ENCODE measurements at places on chromosomes 7 and 10.
A peak's percentile ranks its signal among the peaks of the same experiment; 100 is the strongest.

GRCh38 chr10:84360637-84361365 is 32.4 kb downstream of the CCSER2 start:
- no peak for DNase-seq

DNA sequence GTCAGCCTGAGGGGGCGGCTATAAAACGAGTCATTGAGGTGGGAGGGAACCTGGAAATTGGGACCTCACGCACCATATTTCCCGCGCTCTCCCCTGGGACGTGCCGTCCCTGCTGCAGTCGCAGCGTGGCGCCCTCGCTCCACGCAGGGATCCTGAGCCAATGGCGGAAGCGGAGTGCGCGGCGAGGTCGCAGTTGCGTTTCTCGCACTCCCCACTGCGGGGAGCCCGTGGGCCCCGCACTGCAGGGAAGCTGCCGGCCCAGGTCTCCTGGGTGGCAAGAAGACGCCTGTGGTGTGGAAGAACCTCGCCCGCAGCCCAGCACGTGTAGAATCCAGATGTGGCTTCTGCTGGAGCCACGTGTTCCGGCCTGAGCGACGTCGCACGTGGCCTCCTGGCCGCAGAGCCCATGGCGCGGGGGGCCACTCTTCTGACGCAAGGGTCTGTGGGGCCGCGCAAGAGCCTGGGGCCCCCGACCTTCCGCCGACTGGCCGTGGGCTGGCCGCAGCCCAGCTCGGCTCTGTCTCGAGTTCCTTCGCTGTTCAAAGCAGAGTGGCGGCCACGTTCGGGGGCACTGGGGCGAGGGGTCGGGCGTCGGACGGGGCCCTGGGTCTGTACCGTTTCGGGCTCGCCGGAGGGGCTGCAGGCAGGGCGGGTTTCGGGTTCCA is 26.4 kb downstream of the HIF1AN start:
- peak; percentile 86 for DNase-seq

DNA sequence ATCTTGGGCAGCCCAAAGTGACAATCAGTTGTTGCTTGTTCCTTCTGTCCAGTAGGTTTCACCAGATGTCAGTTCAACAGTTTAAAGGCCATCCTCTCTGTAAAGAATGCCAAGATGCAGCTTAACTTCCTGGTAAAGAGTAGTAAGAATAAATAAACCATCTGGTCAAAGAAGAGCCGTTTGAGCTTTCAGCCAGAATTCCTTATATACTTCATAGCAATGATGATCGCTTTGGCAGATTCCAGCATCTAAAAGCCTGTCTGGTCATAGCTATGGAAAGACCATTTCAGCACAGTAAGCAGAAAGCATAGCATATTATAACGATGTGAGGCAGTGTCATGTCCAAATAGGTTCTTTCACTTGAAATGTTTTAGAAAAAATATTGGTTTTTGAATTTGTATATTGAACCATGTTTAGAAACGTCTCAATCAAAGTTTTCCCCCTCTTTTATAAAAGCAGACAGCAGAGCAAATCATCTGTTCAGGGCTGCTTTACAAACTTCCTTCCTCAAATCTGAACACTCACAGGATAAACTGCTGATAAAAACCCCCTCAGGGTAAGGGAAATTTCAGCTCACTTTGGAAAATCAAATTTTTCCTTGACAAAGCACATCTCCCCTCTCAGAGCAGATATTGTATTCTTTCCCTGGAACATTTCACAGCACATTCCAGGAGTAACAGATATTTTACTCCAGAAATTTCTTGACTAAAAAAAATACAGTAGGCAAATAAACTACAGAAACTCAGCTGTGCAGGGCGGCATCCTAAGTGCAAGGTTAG is 184.1 kb downstream of the NOC3L start:
- no peak for DNase-seq

DNA sequence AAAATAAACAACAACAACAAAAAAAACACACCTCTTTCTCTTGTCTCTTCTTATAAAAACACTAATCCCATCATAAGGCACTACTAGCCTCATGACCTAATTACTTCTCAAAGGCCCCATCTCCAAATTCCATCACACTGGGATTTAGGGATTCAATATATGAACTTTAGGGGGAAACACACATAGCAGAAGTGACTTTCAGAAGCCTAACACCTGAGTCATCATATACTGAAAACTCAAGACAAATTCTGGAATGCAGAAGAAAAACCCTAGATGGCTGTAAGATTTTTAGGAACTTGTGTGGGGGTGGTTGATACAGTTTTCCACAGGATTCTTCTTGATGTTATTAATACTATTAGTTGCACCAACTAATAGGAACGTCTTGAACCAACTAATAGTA is 33.7 kb upstream of the CSTF2T start:
- DNase-seq = no peak

DNA sequence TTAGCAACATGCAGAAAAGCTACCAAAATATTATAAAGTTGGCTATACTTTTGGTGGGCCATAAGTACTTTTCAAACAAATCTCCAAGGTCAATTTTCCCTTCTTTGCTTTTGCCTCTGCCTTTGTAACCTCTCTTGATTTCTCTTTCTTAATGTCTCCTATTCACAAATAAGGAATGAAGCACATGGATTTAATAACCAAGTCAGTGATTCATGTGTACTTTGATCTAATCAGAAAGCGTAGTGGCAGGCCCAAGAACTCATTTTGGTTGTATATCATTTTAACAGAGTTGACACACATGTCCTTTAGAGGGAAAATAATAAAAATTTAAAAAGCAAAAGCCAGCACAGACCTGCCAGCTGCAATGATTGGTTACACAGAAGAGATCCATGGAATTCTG is 93.7 kb downstream of the FZD1 start:
- no peak for DNase-seq

- DNase-seq = peak; percentile 20
Observed at GRCh38 chr7:152395112-152395511, 40.7 kb downstream of the KMT2C start.

GRCh38 chr10:1360558-1361164 is 304.5 kb downstream of the WDR37 start:
- no peak for DNase-seq

DNA sequence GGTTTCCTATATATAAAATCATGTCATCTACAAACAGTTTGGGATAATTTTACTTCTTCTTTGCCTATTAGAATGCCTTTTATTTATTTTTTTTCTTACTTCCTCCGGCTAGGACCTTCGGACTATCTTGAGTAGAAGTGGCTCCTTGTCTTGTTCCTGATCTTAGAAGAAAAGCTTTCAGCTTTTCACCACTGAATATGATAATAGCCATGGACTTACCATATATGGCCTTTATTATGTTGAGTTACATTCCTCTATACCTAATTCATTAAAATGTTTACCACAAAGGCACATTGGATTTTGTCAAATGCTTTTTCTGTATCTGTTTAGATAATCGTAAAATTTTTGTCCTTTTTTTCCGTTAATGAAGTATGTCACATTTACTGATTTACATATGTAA is 395.7 kb downstream of the NXPH1 start:
- no peak for DNase-seq

DNA sequence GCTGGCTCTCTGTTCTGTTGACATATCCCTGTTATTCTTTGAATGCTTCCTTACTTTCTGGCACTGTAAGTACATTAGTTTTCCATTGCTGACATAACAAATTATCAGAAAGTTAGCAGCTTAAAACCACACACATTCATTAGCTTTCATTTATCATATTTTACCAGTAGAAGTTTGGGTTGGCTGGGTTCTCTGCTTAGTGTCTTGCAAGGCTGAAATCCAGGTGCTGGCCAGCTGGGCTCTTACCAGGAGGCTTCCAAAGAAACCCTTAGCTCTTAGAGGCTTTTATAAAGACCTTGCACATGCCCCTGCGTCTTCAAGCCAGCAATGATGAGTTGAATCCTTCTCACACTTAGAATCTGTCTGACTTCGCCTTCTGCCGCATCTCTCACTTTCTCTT is 160.6 kb downstream of the MLLT10 start:
- no peak for DNase-seq

GRCh38 chr10:104613406-104613805 is 27.7 kb upstream of the SORCS3 start:
- no peak for DNase-seq

DNA sequence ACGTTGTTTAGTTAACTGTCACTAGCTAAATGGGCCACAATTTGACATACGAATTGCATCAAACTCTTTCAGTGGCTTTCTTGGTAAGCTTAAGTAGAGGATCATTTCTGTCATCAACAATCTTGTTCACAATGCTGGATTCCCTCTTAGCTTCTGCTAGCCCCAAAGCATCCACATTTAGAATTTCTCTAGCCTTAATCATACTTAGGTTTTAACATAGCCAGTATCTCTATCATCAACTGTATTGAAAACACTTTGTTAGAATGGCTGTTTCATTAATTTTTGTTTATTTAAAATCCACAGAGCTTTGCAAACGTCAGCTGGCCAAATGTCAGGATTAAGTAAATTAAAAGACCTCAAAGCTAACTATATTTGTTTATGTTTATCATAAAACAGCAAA is 41.1 kb downstream of the ABRAXAS2 start:
- no peak for DNase-seq

- DNase-seq = no peak
Observed at GRCh38 chr7:121306565-121306964, 22.2 kb upstream of the WNT16 start.

DNA sequence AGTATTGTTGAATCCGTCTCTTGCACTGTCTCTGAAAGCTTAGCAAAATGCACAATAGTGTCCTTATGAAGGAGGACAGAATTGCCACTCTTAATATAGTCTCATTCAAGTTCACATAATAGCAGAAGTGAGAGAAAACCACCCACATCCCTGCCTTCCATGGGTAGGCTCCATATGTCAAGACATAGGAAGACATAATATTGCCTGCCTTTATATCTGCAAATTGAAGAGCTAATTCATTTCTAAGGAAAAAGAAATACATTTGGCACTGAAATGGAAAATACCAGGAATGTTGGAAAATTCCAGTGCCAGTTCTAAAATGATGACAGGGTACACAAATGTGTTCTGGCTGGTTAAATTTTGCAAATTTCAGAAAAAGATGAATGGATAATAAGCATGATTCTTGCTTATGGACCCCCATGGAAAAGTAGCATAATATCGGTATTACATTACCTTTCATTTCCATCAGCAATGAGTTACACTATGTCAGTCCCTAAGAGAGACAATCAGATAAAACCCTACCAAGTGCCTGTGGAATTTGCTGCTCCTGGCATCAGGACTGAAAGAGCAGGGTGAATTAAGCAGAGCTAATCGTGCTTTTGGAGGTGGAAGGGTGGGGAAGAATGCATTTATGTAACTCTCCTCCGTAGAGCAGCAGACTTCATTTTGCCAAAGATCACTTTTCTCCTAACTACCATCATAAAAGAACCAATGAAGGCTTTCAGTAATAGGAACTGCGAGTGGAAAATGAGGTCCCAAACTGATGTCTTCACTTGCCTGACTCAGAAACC is 312.6 kb downstream of the FGFR2 start:
- DNase-seq = no peak

- no peak for DNase-seq
Observed at GRCh38 chr7:130890176-130891020, 156.4 kb upstream of the KLF14 start.

GRCh38 chr7:104848138-104848990 is 165.6 kb upstream of the KMT2E start:
- peak; percentile 85 for DNase-seq

GRCh38 chr10:6116806-6117205 is 28.0 kb downstream of the RBM17 start:
- DNase-seq = no peak

DNA sequence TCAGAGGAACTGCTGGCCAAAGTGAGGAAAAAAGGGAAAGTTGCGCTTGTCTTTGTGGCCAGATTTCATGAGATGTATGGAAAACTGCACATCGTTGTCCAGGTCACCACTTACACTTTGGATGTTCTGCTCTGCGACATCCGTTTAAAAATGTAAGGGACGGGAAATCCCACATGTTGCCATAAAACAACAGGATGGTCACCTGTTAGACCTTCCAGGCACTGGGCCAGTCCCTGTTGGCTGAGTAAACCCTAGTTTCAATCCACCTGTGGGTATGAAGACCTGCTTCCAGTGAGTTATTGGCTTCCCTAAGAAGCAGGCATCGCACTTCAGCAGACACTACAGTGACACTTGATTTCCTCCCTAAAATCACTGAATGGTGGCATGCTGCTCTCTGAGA is 2.7 kb upstream of the STAMBPL1 start:
- DNase-seq = no peak

DNA sequence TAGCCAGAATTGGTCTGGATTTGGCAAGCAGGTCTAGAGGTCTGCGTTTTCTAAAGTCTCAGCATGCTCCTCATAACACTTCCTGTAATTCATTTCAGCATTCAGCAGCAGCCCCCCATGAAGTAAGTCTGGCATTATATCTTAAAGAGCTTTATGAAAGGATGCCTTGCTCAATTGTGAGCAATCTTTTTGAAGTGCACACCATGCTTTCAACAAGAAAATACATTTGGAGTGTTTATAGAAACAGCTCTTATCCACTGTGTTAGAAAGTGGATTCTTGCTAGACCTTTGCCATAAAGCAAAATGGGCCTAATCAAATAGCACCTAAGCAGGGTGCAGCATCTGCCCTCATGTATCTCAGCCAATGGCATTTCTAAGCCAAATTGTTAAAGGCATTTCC is 378.0 kb upstream of the AKR1E2 start:
- DNase-seq = no peak

DNA sequence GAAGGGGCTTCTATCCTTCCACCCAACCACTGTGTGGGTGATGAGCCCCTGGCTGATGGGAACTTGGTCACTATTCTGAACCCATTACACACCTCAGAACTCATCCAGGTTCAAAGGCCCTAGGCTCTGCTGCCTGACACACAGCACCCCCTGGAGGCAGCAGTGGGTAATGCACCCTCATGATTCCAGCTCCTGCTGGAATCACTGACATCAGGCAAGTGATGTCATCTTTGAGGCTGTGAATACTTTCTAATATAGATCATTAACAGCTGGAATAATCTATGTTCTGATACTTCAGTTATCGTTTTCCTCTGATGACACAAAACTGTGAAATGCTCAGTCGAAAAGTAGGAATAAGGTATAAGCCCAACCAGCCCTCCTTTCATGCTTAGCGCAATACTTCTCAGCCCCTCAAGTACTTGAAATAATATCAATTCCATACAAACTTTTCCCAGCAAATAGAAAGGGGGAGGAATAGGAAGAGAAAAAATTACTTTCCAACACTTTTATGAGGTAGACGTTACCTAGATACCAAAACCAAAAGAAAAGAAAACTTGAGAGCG is 7.5 kb upstream of the RBP3 start:
- DNase-seq = peak; percentile 12

GRCh38 chr7:20417260-20417659 is 86.6 kb downstream of the ITGB8 start:
- DNase-seq = peak; percentile 70

- no peak for DNase-seq
Observed at GRCh38 chr7:15446722-15447121, 115.1 kb downstream of the AGMO start.

- DNase-seq = no peak
Observed at GRCh38 chr7:55026086-55026790, 7.4 kb downstream of the EGFR start.

GRCh38 chr7:115637128-115637527 is 393.4 kb downstream of the TFEC start:
- DNase-seq = no peak

GRCh38 chr10:70830164-70830563 is 14.4 kb downstream of the SGPL1 start:
- DNase-seq = peak; percentile 46
